ENCODE measurements at places on chromosomes 3 and 15. TPM values are rescaled to one million over a fixed set of nuclear protein-coding genes. Genes with fewer than 3 reads are reported as not detected.

The KBTBD13 gene
- total RNA-seq: not detected

The GOLGA6L10 gene
- total RNA-seq: 1.4 TPM

The GOLGA8Q gene
- 0.83 TPM for total RNA-seq

The GABRG3 gene
- total RNA-seq: not detected

The PSTPIP1 gene
- total RNA-seq: not detected

The SLC25A36 gene
- total RNA-seq: 45.1 TPM

The ZNF80 gene
- total RNA-seq: not detected

The TSEN2 gene
- total RNA-seq: 12.8 TPM

The MED12L gene
- 0.88 TPM for total RNA-seq

The PLSCR4 gene
- total RNA-seq: 12.8 TPM

The AHSG gene
- total RNA-seq: 0.12 TPM

The DAZL gene
- not detected for total RNA-seq

The SLC12A1 gene
- total RNA-seq: not detected

The TTLL13 gene
- not detected for total RNA-seq

The REC114 gene
- total RNA-seq: not detected

The UBL7 gene
- total RNA-seq: 18.8 TPM

The SEMA7A gene
- 0.98 TPM for total RNA-seq

The SPTBN5 gene
- total RNA-seq: 0.60 TPM

The ASB14 gene
- not detected for total RNA-seq

The FSIP1 gene
- total RNA-seq: 0.24 TPM

The CD47 gene
- 107 TPM for total RNA-seq
